Activated CD8-positive, alpha-beta memory T cell treated with anti-CD3 and anti-CD28 coated beads, Interleukin-2, amount 50 U/mL, for 4 hours (primary cell): ENCODE measurements at places on chromosomes 1 and 21.

DNA sequence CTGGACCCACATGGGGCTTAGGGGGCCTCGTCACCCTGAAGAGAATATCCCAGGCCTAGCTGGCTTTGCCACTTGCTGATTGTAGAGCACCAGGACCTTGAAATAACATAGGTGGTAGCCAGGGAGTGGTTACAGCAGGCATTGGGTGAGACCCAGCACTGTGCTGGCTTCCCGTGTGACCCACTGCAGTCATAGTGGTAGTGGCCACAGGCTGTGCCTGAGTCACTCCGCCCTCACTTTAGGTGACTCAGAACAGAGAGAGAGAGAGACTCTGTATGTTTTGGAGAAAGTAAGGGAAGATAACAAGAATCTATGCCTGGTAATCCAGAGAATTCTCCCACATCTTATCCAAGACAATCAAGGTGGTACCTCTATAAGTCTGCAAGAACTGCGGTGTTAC is 98.7 kb upstream of the LHX8 start:
- DNase-seq: no peak

- peak; percentile 45 for DNase-seq
Observed at GRCh38 chr21:42524341-42525028, 10.8 kb downstream of the SLC37A1 start.

DNA sequence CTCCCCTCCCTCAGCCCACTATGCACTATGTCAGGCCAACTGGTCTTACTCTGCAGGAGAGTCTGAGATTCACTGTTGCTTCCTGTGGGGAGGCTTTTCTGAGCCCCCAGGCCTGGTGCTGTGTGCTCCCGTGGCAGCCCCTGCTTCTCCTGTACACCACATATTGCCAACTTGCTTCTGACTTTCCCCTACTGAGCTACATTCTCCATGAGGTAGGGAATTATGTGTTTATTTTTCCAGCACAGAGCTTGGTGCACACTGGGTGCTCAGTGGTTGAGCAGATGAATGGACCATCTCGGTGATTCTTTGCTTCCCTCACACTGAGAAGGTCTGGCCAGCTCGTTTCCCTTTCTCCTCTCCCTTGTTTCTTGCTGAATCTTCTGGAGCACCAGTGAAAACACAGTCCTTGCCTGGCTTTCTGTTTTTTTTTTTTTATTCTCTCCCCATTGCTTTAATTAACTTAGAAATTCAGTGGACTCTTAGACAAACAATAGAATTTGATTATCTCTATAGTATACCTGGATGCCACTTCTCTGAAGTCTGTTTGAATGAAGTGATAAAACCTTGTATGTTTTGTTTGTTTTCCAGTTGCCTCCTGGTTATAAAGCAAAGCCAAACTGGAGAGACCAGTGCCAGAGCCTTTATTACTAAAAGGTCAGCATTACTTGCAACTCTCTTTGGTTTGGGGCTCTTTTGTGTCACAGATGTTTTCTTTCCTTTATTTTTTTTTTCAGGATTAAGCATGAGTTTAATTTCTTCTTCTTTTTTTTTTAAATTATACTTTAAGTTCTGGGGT is 50.3 kb upstream of the CNIH3 start:
- DNase-seq: no peak

DNA sequence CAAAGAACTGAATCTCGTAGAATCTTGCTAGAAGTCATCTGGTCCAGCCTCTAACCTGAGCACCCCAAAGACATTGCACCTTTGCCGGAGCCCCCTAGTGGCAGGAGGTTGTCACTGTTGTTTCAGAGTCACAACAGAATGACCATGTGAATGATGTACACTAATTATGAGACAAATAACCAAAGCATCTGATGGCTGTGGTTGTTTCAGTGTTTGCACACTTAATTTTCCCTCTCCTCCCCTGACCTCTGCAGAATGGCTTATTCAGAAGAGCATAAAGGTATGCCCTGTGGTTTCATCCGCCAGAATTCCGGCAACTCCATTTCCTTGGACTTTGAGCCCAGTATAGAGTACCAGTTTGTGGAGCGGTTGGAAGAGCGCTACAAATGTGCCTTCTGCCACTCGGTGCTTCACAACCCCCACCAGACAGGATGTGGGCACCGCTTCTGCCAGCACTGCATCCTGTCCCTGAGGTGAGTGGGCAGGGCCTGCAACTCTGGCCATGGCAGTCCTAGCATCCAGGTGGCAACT is 26.4 kb downstream of the TRAF5 start:
- DNase-seq: peak; percentile 67
